ENCODE measurements at places on chromosomes 2 and 18. TPM values are rescaled to one million over a fixed set of nuclear protein-coding genes. Genes with fewer than 3 reads are reported as not detected.

DNA sequence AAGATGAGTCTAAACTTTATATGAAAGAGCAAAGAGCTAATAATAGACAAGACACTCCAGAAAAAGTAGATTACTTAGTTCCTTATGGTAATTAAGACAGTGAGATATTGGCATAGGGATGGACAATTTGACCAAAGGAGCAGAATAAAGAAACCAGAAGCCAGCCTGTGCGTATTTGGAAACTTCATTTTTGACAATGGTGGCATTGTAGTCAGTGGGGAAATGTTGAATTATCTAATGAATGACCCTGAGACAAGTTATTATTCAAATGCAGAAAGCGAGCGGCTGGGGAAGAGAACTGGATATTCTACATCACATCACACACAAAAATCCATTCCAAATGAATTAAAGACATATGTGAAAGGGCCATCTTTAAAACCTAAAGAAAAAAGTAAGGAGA is 144.3 kb downstream of the DTNB start:
- DNase-seq, result no peak

DNA sequence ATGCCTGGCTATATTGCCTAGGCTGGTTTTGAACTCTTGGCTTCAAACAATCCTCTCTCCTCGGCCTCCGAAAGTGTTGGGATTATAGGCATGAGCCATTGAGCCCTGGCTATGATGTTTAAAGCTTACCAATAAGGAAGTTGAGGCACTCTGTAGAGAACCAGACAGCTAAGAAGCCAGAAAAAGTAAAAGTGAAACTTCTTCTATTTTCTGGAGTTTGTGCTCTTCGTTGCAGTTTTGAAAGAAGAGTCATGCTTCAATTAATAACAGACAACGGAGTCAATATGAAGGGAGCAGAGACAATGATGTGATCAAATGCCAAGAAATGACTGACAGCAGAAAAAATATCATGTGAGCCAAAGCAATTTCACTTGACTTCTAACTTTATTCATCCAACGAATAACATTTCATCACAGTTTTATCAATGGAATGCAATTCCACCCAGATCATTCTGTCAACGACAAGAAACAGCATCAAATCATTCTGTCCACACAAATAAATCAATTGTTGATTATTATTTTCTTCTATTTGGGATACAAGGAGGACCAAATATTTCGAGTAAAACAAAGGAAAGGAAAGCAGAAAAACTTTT is 175.5 kb upstream of the CELF4 start:
- no peak for DNase-seq

GRCh38 chr18:9095297-9096006 is 7.0 kb upstream of the NDUFV2 start:
- DNase-seq, result peak; percentile 38

DNA sequence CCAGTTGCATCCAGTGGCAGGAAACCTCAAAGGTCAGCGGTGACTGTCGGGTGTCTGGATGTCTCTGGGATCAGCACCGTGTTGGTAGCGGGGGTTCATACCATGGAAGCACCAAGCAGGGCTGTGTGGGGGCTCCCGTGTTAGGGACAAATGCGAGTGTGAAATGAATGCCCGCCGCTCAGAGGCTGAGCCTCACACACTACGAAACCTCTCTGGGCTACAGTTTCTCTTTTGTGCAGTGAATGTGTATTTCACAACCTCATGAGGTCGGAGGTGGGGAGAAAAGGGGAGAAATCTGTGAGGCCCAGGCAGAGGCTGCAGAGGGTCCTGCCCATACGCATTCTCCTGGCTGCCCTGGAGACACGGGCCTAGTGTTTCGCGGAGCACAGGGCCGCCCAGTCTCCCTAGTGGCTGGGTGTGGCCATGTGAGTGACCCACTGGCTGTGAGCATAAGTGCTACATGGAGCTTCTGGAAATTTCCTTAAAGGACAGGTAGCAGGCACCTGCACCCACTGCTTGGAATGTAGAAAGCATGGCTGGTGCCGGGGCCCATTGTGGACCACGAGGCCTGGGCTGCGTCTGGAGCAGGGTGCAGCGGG is 138.0 kb upstream of the GLI2 start:
- peak; percentile 60 for DNase-seq

GRCh38 chr18:6639305-6639704 is 90.2 kb upstream of the ARHGAP28 start:
- DNase-seq, result no peak

- no peak for DNase-seq
Observed at GRCh38 chr2:11236335-11236734, 81.1 kb downstream of the SLC66A3 start.

IDH1 gene
- 76.3 TPM for total RNA-seq

PCARE gene
- total RNA-seq, result 0.09 TPM
